ENCODE measurements at places on chromosomes 5 and 9.

- no peak for DNase-seq
These were observed 19.3 kb upstream of the GRAMD2B start for GRCh38 chr5:126403876-126404275.

GRCh38 chr5:112735702-112736101, 2.0 kb upstream of the APC start:
- no peak for DNase-seq

- DNase-seq = no peak
These were observed 236.1 kb downstream of the ARRDC3 start for GRCh38 chr5:91146905-91147600.

DNA sequence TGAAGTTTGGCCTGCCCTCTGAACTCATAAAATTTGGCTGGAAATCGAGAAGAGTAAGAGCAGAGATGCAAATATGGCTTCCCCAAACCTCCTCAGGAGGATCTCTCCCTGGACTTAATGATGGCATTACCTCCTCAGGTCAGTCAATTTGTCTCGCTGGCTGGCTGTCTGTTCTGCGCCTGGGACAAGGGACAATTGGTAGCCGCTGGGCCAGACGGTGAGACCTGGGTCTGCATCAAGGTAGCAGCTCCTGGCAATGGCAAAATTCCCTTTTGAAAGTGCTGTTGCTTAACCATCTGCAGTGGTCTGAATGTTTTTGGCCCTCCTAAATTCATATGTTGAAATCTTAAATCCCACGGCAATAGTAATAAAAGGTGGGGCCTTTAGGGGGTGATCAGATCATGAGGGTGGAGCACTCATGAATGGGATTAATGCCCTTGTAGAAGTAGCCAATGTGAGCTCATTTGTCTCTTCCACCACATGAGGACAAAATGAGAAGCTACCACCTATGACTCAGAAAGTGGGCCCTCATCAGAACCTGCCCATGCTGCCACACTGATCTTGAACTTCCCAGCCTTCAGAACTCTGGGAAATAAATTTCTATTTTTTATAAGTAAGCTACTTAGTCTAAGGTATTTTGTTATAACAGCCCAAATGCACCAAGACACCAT, 439.3 kb upstream of the KLF4 start:
- DNase-seq = no peak

GRCh38 chr5:135324160-135324559, 74.9 kb downstream of the MACROH2A1 start:
- DNase-seq = no peak

GRCh38 chr5:10442576-10442975, 897 bp downstream of the ROPN1L start:
- DNase-seq = no peak

- no peak for DNase-seq
These were observed 57.6 kb downstream of the HMCN2 start for GRCh38 chr9:130323051-130323745.

DNA sequence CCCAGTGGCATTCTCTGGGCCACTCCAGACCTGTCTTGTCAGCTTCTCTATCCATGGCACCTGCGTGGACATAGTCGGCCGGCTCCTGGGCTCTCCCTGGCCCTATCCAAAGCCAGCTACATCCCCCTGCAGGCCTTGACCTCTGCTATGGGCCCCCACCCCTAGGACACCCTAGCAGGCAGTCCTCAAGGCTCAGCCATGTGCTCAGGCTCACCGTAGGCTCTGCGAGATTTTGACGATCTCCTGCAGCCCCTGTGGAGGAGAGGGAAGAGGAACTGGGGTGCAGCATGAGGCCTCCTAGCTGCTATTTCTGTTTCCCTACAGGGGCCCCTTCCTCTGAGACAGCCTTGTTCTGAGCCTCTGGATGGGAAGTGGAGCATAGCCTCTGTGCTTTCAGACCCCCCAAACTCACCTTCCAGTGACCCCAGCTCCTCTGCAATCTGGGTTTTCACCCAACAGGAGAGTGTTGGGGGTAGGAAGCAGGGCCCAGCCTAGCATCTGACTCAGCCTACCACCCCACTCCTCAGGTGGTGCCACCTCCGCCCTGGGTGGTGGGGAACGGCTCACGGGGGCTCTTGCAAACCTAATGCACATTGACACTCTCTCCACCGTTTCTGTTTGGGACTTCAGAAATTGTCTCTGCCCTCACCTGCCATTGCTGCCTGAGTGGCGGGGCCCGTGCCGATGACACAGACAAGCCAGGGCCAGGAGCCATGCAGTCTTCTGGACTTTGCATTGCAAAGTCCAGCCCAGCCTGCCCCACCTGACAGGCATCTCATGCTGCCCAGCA, 36.7 kb downstream of the HRH2 start:
- DNase-seq = no peak

- no peak for DNase-seq
These were observed 18.3 kb downstream of the MARCHF3 start for GRCh38 chr5:127011961-127012644.

- no peak for DNase-seq
These were observed 145.3 kb downstream of the PLK2 start for GRCh38 chr5:58314356-58315210.

- DNase-seq = no peak
These were observed 56.1 kb downstream of the CHD1 start for GRCh38 chr5:98872674-98873073.
